ENCODE measurements at places on chromosomes 4 and X.

DNA sequence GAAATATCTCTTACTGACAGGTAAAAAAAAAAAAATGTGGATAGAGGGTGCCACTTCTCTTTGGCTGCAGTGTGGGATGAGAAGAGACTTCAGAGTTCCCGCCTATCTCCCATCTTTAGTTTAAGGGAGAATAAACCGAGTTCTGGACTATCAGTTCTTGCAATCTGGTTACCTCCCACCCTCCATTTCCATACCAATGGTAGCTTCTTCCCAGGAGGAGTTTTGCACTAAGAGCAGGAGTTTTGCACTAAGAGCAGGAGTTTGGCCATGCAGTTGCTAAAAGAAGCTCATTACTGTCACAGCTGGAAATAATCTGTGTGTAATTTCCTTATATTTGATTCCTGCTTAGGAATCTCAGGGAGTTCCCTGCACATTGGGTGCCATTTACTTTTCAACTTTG, 10.8 kb upstream of the GUCY1B1 start:
- DNase-seq: no peak

DNA sequence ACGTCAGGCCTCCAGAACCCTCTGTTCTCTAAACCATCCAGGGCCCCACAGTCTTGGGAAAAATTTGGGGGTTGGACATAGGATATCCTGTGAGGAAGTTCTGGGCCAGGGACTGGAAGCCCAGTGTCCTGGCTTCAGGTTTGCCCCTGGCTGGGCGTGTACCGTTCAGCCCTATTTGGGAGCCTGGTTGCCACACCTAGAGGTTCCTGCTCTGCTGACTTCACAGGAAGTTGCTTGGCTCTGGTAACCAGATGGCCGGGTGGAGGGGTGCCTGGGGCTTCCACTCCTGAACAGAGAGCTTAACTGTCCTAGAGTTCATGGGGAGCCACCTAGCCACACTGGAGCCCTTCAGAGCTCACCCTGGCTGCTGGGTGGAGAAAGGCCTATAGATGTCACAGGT, 1.1 kb downstream of the TAFAZZIN start:
- no peak for DNase-seq

GRCh38 chr4:13331827-13332226, 152.3 kb downstream of the RAB28 start:
- no peak for DNase-seq

- no peak for DNase-seq
These were observed 59.6 kb downstream of the DCX start for GRCh38 chrX:111352424-111352823.

DNA sequence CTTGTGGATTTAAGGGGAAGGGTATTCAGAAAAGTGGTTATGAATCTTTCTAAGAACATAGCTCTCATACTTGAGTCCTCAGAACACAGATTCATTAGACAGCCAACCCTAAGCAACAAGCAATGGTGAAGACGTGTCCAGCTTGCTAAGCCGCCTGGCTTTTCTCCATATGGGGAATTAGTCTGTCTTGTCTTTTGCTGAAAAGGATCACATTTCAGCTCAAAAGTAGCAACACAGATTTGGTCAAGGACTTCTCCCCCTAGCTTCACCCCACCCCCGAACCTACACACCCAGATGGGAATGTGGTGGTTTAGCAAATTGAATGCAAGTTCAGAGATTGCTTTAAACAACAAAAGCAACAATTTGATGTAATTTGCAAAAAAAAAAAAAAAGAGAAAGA, 103.3 kb upstream of the RASGEF1B start:
- no peak for DNase-seq

- DNase-seq: no peak
These were observed 283.6 kb upstream of the PCDH10 start for GRCh38 chr4:132865458-132865857.

- DNase-seq: no peak
These were observed 16.7 kb upstream of the S100P start for GRCh38 chr4:6676722-6677558.

DNA sequence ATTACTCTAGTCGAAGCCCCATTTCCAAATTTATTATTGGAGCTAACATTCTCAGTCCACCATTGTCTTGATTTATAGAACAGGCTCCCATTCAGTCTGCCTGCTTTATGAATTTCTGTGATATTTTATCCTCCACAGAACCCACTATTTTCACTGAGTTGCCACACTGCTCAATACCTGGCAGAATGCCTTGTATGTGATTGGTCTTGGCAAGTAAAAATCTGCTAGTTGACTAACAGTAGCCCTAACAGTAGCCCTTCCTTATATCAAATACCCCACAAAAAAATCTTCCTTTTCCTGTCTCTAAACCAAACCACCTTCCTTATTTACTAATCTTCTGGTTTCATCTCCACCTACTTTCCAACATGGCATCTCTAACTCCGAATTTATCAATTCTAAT, 82.6 kb downstream of the CHM start:
- DNase-seq: no peak

- DNase-seq: no peak
These were observed 101.2 kb downstream of the ARHGAP6 start for GRCh38 chrX:11564546-11564945.

- no peak for DNase-seq
These were observed 309.4 kb upstream of the NOCT start for GRCh38 chr4:138706201-138706600.

GRCh38 chr4:47642985-47643760, 158.1 kb downstream of the ATP10D start:
- DNase-seq: peak; percentile 38

GRCh38 chr4:67327245-67328017, 217.9 kb downstream of the CENPC start:
- no peak for DNase-seq

DNA sequence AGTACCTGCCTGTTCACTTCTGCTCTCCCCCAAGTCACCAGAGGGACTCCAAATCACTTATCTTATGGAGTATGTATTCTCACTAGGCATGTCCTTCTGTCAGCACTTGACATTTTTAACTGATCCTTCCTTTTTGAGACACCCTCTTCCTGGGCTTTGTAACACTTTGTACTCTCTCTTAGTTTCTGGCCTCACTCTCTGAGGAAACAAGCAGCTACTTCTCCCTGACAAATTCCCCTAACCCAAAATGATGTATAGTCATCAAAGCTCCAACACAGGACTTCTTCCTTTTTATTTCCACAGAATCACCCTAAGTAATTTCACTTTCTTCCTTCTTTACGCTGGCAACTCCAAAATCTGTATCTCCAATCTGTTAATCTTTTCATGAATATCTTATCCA, 101.8 kb downstream of the ARAP2 start:
- DNase-seq: no peak

- DNase-seq: no peak
These were observed 37.8 kb downstream of the SORBS2 start for GRCh38 chr4:185774131-185774653.

- DNase-seq: no peak
These were observed 208.5 kb downstream of the MAD2L1 start for GRCh38 chr4:119858176-119858575.

DNA sequence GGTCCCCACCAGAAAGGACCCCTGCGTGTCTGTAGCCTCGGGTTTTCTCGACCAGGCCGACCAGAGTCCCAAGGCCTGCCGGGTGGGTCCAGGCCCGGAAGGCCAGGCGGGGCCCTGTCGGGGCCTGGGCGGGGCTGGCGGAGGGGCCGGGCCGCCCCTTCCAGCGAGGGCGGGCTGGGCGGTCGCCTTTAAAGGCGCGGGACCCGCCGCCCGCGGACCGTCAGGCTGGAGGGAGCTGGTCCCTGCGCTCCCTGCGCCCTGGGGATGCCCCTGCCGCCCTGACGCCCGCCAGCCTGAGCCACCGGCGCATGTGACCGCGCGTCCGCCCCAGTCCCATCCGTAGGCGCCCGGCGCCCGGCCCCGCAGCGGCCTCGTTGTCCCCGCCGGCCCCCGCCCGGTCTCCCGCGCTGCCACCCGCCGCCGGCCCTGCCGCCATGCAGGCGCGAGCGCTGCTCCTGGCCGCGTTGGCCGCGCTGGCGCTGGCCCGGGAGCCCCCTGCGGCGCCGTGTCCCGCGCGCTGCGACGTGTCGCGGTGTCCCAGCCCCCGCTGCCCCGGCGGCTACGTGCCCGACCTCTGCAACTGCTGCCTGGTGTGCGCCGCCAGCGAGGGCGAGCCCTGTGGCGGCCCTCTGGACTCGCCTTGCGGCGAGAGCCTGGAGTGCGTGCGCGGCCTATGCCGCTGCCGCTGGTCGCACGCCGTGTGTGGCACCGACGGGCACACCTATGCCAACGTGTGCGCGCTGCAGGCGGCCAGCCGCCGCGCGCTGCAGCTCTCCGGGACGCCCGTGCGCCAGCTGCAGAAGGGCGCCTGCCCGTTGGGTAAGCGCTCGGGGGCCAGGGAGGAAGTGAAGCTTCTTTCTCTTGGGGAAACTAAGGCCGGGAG, at the start of gene HTRA3:
HTRA3 (plus strand) TSS at position 220 of the 883 bp plus-strand sequence; CDS start at position 435, 215 bp downstream.
- no peak for DNase-seq

DNA sequence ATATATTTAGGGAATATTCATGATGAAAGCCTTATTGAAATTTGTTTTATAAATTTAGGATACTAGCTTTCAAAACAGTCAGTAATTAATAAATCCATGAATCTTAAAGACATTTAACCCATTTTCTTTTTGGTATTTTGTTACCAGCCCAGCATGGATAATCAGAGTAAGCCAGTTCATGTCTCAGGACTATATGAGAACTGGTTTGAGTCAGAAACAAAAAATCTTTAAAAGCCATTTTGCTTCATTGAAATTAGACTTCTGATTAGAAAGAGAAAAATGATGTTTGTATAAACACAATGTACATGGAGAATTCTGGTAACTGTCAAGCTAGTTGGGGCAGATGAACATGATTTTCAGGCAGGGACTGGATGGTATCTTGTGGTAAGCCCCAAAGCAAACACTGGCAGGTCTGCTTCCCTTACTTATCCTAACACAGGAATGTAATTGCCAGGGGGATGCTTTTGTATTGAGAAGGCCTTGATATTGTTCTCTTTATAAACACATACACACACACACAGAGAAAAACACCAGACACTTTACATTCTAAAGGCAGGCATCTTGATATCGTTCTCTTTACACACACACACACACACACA, 9.4 kb downstream of the ARHGAP10 start:
- no peak for DNase-seq

- DNase-seq: no peak
These were observed 94.7 kb downstream of the SMIM20 start for GRCh38 chr4:26008737-26009136.

GRCh38 chrX:42241421-42241820, 318.1 kb upstream of the CASK start:
- DNase-seq: no peak

DNA sequence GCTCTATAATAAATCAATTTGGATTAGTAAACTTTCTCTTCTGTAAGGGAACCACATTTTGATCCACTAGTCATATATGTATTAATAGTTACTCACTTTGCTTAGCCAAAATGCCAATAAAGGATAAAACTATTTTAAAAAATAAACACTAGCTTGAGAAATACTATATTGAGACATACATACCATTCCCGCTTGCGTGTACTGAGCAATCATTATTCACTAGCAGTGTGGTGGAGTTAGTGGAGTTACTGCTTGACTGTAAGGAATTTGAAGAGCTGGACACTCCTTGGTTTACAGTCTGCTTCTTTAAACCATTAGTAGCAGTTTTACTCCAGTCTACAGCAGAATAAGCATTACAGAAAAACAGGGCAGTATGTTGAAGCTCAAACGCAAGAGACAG, 10.8 kb upstream of the PHKA2 start:
- DNase-seq: no peak

DNA sequence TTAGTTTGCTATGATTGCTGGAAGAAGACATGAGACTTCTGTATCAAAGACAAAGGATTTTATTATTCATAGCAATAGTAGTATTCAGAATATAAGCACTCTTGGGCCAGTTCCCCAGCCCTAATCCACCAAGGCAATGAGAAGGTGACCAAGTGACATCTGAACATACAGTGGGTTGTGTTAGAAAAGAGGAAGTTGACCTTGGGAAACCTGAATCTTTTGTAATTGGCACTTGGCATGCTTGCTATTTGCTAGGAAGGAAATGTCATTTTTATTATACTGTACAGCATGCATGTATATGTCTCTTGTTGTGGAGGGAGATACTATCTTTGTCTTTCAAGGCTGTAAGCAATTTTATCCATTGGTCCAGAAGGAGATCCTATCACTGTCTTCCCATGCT, 216.1 kb upstream of the FAT1 start:
- DNase-seq: no peak

DNA sequence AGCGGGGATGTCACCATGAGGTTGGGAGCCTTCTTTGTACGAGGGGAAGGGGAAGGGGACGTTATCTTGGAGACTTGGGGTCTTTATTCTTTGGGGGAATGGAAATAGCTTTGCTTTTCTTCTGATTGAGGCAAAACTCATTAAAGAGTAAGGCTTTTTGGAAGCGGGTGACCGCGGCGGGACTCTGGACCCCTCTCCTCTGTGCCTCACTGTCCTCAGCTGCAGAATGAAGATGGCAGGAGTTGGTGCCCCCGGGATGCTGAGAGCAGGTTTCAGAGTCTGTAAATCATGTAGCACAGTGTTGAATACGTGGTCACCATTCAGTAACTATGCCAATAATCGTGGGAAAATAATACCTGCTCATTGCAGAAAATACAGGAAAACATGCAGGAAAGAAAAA, 32.1 kb downstream of the HTT-AS start:
- DNase-seq: no peak

GRCh38 chr4:113394108-113394729, 344.8 kb downstream of the ANK2 start:
- no peak for DNase-seq

- DNase-seq: no peak
These were observed 88.1 kb downstream of the RPA4 start for GRCh38 chrX:96971812-96972211.

DNA sequence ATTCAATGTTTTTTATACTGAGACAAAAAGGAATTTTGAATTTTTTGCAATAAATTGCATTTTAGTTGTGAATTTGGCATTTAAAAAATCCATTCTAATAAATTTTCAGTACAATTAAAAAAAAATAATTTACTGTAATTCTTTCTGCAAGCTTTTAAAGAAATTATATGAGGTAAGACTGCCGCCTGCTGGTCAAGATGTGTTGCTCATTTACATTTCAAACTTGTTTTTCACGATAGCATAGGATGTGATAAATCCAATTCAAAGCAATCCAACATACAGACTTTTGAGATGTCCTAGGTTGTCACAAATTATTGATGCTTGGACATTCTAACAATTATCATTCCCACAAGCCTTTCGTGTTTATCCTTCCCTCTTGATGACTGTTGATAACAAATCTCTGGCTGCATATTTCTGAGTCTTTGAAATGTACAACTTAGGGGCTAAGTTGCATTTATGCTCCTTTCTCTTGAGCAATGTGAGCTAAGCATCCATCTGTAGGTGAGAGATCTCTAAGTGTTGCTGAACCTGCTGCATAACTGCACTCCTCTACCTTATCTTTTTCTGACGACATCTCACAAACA, 21.7 kb upstream of the MFAP3L start:
- DNase-seq: no peak

GRCh38 chr4:39763714-39764572, 66.0 kb downstream of the UBE2K start:
- DNase-seq: peak; percentile 13

DNA sequence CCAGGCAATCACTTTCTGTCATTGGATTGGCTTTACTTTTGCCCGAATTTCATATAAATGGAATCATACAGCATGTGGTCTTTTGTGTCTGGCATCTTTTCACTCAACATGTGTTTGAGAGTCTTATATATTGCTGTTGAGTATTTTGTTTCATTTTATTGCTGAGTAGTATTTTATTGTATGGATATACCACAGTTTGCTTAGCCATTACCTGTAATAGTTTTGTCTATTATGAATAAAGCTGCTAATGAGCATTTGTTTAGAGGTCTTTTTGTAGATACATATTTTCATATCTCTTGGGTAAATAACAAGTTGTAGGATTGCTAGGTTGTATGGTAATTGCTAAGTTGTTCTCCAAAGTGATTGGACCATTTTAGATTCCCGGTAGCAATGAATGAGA, 105.7 kb downstream of the WWC2 start:
- DNase-seq: no peak
